ENCODE measurements at places on chromosomes 3 and 15. TPM values are rescaled to one million over a fixed set of nuclear protein-coding genes. Genes with fewer than 3 reads are reported as not detected.

Gene C2CD4A
- polyA plus RNA-seq, result not detected

Gene SNTN
- polyA plus RNA-seq, result not detected

Gene GOLGA6D
- not detected for polyA plus RNA-seq

Gene CCRL2
- polyA plus RNA-seq, result 2.3 TPM

Gene NRG4
- polyA plus RNA-seq, result not detected

Gene CCNL1
- 62.1 TPM for polyA plus RNA-seq

Gene SNX33
- polyA plus RNA-seq, result 1.1 TPM

Gene THSD4
- not detected for polyA plus RNA-seq

Gene ISLR2
- not detected for polyA plus RNA-seq

Gene GOLGA8T
- not detected for polyA plus RNA-seq

Gene IL16
- polyA plus RNA-seq, result 310 TPM

Gene EXD1
- polyA plus RNA-seq, result 0.28 TPM

GRCh38 chr3:40877631-40878463, 321.5 kb upstream of the CTNNB1 start:
- H3K36me3 ChIP-seq, result no peaks in the 10 kb centered on the region
- no peak overlapping the region for H3K27ac ChIP-seq
- no peaks in the 10 kb centered on the region for H3K4me1 ChIP-seq
- no peak for DNase-seq

- no peak for DNase-seq
- H3K4me3 ChIP-seq, result no peak overlapping the region
- H3K4me1 ChIP-seq, result no peaks in the 10 kb centered on the region
These were observed 68.2 kb downstream of the RYR3 start for GRCh38 chr15:33378866-33379480.

DNA sequence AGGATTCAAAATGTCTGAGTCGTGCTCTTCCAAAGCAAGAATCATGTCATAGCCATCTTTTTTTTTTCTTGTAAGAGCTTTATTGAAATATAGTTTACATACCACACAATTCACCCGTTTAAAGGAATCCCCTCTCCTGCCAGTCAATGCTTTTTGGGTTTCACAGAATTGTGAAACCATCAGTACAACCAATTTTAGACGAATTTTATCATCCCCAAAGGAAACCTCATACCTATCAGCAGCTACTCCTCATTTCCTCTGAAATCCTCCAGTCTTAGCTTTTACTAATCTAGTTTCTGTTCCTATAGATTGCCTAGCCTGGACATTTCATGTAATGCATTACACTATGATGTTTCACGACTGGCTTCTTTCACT, 39.6 kb downstream of the ADIPOQ start:
- no peak for DNase-seq
- no peak overlapping the region for H3K27ac ChIP-seq
- H3K36me3 ChIP-seq, result no peaks in the 10 kb centered on the region
- H3K4me1 ChIP-seq, result peaks cover 32% of the 10 kb centered on the region
- no peaks in the 10 kb centered on the region for H3K27me3 ChIP-seq
- H3K4me3 ChIP-seq, result no peak overlapping the region

DNA sequence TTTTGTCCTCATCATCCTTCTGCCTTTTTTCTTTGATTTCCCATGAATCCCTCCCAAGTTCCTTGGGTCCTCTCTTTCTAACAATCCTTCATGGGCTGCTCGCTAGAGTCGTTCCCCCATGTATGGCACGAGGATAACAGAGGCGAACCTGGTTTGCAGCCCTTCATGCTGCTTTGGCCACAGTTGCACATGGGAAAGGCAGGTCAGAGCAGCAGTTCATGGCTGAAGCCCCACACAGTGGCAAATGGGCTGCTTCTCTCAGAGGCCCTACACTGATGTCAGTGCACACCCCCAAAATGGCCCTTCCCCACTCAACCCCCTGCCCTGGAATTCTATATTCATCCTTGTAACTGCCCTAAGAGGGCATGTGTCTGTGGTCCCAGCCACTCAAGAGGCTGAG, 335.4 kb upstream of the IGF1R start:
- no peaks in the 10 kb centered on the region for H3K4me1 ChIP-seq
- no peak overlapping the region for H3K27ac ChIP-seq
- H3K4me3 ChIP-seq, result no peak overlapping the region
- no peaks in the 10 kb centered on the region for H3K27me3 ChIP-seq
- no peaks in the 10 kb centered on the region for H3K36me3 ChIP-seq

DNA sequence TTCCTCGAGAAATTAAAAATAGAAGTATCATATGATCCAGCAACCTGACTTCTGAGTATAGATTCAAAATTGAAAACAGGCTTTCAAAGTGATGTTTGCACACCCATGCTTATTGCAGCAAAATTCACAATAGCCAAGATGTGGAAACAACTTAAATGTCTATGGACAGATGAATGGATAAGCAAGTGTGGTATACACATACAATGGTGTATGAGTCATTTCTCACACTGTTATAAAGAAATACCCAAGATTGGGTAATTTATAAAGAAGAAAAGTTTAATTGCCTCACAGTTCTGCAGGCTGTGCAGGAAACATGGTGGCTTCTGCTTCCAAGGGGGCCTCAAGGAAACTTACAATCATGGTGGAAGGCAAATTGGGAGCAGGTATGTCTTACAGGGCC, 100.8 kb downstream of the KLF13 start:
- no peaks in the 10 kb centered on the region for H3K36me3 ChIP-seq
- H3K4me3 ChIP-seq, result no peak overlapping the region
- H3K27me3 ChIP-seq, result no peaks in the 10 kb centered on the region

GRCh38 chr3:14811684-14812083, 7.1 kb upstream of the FGD5 start:
- no peak for DNase-seq
- H3K36me3 ChIP-seq, result no peaks in the 10 kb centered on the region
- peaks cover 6% of the 10 kb centered on the region for H3K27me3 ChIP-seq
- H3K4me1 ChIP-seq, result no peaks in the 10 kb centered on the region

GRCh38 chr15:39987821-39988220, 51.2 kb downstream of the SRP14 start:
- H3K4me3 ChIP-seq, result no peak overlapping the region
- no peak overlapping the region for H3K27ac ChIP-seq
- DNase-seq, result no peak
- H3K4me1 ChIP-seq, result no peaks in the 10 kb centered on the region

GRCh38 chr3:185126201-185126600, 26.7 kb downstream of the C3orf70 start:
- H3K4me3 ChIP-seq, result no peak overlapping the region
- no peaks in the 10 kb centered on the region for H3K27me3 ChIP-seq
- H3K4me1 ChIP-seq, result no peaks in the 10 kb centered on the region
- no peaks in the 10 kb centered on the region for H3K36me3 ChIP-seq
- DNase-seq, result no peak
- H3K27ac ChIP-seq, result no peak overlapping the region

DNA sequence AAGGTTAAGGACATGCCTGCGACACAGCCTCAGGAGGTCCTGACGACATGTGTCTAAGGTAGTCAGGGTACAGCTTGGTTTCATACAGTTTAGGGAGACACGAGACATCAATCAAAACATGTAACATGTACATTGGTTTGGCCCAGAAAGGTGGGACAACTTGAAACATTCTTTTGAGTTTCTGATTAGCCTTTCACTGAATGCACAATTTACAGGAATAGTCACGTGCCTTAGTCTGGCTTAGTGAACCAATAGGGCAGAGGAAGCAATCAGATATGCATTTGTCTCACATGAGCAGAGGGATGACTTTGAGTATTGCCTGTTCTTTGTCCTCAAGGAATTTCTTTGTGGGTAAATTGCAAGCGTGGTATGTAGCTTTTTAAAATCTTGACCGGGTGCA, 24.5 kb upstream of the HDAC11 start:
- no peaks in the 10 kb centered on the region for H3K27me3 ChIP-seq
- H3K4me3 ChIP-seq, result no peak overlapping the region
- peaks cover 15% of the 10 kb centered on the region for H3K4me1 ChIP-seq

DNA sequence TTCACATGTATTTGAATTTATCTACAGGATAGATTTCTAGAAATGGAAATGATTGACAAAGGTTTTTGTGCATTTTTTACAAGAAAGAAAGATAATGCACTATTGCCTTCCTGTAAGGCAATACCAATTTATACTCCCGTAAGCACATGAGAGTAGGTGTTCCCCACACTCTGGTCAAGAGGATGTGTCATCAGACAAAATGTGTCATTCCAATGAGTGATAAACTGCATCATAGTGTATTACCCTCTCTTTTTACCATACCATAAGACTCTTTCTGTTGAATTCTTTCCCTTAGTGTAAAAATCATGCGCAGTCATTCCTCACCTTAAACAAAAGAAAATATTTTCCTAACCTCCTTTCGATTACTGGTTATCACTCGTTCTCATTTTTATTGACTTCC, 251.0 kb downstream of the ROBO1 start:
- H3K27ac ChIP-seq, result no peak overlapping the region
- no peaks in the 10 kb centered on the region for H3K27me3 ChIP-seq
- no peaks in the 10 kb centered on the region for H3K36me3 ChIP-seq
- no peak for DNase-seq
- H3K4me3 ChIP-seq, result no peak overlapping the region
- no peaks in the 10 kb centered on the region for H3K4me1 ChIP-seq

DNA sequence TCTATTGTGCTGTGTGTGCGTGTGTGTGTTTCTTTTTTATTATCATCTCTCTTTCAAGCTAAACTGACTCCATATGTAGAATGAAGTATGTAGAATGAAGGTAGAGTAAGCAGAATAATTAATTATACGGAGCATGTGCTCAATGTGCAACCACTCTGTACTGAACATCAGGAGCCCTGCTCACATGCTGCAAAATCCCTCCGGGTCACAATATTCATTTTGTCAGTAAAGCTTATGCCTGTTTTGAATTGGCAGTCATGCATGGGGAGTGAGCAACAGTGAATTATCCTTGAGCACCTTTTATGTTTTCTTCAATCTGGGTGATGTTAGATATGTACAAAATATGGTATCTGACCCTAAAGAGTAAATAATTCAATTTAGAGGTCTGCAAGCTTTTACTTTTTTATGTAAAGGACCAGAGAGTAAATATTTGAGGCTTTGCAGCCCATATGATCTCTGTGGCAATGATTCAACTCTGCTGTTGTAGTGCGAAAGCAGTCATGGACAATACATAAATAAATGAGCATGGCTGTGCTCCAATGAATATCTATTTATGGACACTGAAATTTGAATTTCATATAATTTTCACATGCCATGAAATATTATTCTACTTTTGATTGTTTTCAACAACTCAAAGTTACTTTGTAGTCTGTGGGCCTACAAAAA, 199.9 kb downstream of the VGLL3 start:
- no peaks in the 10 kb centered on the region for H3K4me1 ChIP-seq
- H3K36me3 ChIP-seq, result no peaks in the 10 kb centered on the region
- H3K27ac ChIP-seq, result no peak overlapping the region
- H3K27me3 ChIP-seq, result no peaks in the 10 kb centered on the region

DNA sequence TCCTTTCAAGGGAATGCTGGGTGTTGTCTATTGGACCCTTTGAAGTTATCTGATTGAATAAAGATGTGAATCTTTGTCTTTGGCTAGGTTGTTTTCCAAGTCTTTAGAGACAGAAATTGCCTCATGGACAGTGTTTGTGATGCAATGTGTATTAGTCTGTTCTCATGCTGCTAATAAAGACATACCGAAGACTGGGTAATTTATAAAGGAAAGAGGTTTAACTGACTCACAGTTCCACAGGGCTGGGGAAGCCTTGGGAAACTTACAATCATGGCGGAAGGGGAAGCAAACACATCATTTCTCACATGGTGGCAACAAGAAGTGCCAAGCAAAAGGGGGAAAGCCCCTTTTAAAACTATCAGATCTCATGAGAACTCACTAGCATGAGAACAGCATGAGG, 88.8 kb upstream of the PLXND1 start:
- no peak for DNase-seq
- H3K4me1 ChIP-seq, result no peaks in the 10 kb centered on the region
- H3K4me3 ChIP-seq, result no peak overlapping the region
- no peaks in the 10 kb centered on the region for H3K27me3 ChIP-seq

DNA sequence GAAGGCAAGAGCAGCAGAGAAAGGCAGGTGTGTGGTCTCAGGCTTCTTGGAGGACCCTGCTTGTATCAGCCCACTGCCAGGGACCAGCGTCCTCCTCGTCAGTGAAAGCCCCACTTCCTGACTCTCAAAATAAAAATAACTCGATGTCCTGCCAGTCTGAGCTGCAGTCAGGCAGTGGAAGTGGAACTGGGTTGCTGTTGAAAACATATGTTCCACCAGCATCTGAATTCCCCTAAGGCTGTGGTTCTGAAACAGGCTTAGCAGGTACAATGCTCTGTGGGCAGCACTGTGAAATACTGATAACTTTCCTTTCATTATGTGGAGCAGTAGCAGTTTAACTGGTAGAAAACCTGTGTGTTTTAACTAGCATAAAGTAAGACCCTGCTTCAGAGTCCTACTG, 121.6 kb upstream of the EIF1B start:
- no peak overlapping the region for H3K4me3 ChIP-seq
- H3K4me1 ChIP-seq, result no peaks in the 10 kb centered on the region
- no peak for DNase-seq
- H3K27me3 ChIP-seq, result no peaks in the 10 kb centered on the region
- H3K36me3 ChIP-seq, result no peaks in the 10 kb centered on the region

GRCh38 chr3:24867783-24868182, 373.1 kb upstream of the THRB start:
- H3K27me3 ChIP-seq, result no peaks in the 10 kb centered on the region
- no peak for DNase-seq
- H3K27ac ChIP-seq, result no peak overlapping the region
- H3K4me3 ChIP-seq, result no peak overlapping the region
- no peaks in the 10 kb centered on the region for H3K36me3 ChIP-seq
- H3K4me1 ChIP-seq, result no peaks in the 10 kb centered on the region

DNA sequence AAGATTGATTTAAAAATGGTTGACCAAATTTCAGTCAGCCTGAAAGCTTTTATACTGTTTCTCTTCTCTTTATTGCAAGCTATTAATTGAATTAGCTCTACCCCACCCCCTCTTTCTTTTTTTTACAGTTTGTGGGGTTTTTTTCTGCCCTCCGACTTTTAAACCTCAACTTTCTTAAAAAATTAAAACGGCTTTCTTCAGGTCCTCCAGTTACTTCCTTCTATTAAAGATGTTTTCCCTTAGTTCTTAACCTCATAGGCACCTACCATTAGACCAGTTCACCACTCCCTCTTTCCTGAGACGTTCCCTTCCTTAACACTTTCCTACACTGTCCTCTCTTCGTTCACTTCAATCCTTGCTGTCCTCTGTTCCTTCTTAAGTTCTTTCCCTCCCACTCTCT, 52.4 kb downstream of the ATP8B4 start:
- H3K27me3 ChIP-seq, result no peaks in the 10 kb centered on the region
- H3K36me3 ChIP-seq, result no peaks in the 10 kb centered on the region

DNA sequence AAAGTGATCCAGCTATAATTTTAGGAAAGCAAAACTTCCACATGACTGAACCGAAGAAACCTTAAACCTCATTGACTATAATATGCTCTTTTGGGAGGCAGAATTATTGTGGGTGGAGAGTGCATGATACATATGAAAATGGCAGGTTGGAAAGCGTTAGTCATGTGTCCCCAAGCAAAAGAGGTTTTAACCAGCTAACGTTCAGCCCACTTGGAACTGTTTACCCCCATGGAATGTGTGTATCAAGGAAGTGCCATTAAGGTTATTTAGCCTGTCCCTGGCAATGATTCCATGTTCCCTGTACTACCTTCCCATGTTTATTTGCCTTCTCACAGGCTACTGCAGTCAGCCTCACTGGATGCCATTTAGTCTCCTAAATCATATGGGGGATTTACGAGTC, 44.1 kb upstream of the LRRC58 start:
- no peaks in the 10 kb centered on the region for H3K4me1 ChIP-seq
- H3K27ac ChIP-seq, result no peak overlapping the region
- no peak for DNase-seq
- no peaks in the 10 kb centered on the region for H3K27me3 ChIP-seq
- H3K4me3 ChIP-seq, result no peak overlapping the region

GRCh38 chr3:146640955-146641867, 36.1 kb upstream of the PLSCR5 start:
- no peaks in the 10 kb centered on the region for H3K27me3 ChIP-seq
- no peak overlapping the region for H3K4me3 ChIP-seq
- H3K36me3 ChIP-seq, result no peaks in the 10 kb centered on the region
- no peak overlapping the region for H3K27ac ChIP-seq

Data from CD8-positive, alpha-beta memory T cell (primary cell).